ENCODE measurements at places on chromosomes 7 and 10.

GRCh38 chr10:73992899-73993788 lies 4.8 kb upstream of the VCL start:
- no peak for DNase-seq

- no peak for DNase-seq
These were observed 22.9 kb downstream of the SCART1 start for GRCh38 chr10:133476641-133476990.

DNA sequence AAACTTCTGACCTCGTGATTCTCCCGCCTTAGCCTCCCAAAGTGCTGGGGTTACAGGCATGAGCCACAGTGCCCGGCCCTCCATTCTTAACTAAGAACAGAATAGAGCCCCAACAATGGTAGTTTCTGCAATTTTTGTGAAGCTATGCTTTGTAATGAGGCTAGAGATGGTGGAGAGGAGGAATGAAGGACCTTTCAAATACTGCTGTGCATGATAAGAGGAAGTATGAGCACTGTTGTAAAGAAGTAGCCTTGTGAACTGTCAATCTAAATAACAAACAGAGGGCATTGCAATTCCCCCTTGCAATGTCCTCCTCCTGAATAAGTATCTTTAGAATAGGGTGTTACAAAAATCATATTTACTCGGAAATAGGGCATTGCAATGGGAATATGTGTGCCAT lies 70.2 kb downstream of the EVX1 start:
- no peak for DNase-seq

- DNase-seq = no peak
These were observed 15.9 kb upstream of the C10orf53 start for GRCh38 chr10:49663596-49663995.
